ENCODE measurements at places on chromosomes 1 and 21.
A peak's percentile ranks its signal among the peaks of the same experiment; 100 is the strongest.

GRCh38 chr1:172054172-172054571, 212.9 kb downstream of the DNM3 start:
- no peak for DNase-seq

DNA sequence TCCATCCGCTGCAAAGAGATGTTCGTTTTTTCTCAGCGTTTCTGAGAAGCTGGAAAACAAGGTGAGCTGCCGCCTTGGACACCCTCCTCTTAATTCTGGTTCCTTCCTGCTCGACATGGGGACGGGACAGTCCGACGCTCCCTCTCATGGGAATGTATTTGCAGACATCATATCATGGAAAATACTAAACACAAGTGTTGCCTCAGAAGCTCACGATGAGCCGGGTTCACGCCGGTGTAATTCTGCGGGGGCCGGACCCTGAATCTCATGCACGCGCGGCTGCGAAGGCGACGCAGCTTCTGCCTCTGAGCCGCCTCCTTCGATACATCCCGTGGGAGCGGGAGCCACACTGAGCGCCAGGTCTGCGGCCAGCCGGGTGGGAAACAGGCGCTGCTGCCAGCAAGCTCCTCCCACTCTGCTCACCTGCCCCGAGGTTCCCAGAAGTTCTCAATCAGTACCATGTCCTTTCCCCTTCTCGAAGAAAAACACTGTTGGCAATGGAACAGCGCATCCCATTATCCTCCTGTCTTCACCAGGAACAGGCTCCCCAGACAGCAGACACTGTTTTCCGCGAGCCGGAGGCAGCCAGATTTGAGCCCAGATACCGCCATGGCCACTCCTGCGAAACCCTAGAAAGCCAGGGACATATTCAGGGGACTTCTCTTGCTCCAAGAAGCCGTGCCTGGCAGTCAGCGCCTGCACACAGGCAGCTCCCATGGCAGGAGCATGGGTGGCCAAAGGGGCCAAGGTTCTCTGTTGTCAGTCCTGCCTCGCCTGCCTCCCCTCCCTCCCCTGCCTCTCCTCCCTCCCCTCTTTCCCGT, 98.0 kb downstream of the WDR4 start:
- DNase-seq = no peak

DNA sequence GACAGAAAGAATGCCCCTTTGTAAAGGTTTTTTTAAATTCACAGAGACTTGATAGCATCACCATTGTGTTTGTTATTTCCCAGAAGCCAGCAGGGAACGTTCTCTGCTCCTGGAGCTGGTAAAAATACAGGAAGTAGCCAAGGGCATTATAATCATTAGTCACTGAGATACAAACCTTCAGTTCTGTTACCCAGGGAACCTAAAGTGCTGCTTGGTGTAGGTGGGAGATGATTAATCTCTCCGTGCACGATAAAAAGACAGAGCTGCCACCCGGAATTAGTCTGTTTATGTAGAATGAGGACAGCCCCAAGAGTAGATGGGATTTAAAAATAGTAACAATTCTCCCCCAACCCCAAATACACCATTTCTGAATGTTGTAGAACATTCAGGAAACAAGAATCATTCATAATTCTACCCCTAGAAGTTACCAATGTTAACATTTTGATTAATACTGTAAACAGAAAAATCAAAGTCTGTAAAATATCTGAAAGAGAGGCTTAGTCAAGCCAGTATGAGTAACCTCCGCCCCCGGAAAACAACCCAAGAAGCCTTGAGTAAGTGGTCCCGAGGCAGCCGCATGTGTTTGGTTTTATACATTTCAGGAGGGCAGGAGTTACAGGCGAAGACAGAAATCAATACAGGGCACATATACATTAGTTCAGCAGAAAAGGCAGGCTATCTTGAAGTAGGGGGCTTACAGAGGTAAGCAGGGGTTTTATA, 45.3 kb upstream of the CTBS start:
- peak; percentile 78 for DNase-seq

DNA sequence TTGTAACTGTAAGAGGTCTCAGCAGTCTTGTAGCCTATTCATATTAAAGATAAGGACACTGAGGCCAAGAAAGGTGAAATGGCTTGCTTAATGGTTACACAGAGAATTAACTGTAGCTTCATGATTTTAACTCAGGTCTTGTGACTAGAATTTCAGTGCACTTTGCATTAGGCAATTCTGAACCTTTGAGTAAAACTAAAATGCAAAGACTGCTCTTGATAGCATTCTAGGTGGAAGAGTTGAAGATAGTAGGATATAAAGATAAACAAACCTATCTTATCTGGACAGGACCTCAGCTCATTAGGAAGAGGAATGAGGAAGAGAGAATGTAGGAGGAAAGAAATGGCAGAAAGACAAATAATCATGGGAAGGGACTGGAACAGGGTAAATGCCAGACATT, 68.6 kb upstream of the RGL1 start:
- DNase-seq = no peak

DNA sequence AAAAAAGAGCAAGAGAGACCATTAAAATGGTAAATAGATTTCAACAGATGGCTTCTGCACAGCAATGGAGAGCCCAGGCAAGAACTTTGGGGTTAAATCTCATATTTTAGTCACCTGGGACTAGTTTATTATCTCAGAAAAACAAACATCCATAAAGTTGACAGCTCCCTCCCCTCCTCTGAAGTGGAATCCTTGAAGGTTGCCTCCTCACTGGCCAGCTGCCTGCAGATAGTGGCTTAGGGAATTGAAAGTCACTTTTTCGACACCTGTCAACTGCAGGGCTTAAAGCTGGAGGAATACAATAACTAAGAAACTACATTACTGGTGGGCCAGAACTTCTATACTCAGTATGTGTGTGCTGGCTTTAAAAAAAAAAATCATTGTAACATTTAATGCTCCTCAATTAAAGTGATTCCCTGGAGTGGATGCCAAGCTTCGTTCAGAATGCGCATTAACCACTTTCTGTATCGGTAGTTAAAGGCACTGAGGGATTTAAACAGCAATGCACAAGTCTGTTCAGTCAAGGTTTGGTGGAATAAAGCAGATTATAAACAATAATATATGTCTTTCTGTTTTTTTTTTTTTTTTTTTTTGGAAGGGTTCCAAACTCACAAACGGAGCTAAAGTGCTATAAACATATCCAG, 52.5 kb downstream of the LHX4 start:
- DNase-seq = no peak

DNA sequence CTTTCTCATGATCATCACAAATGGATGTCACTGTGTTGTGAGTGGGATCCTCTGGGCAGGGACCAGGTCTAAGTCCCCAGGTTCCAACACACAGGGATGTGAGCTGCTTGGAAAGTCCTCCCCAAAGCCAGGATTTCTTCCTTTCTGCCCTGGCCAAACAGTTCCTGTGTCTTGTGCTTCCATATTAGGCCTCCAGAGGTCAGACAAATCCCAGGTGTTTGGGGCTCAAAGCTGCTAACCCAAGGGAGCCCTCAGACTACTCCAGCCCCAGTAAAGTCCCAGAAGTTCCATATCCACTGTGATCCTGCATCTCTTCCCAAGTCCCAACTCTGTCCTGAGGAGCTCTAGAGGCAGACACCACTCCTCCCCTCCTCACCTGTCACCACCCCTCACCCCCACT, 27.7 kb upstream of the MAGOH start:
- peak; percentile 13 for DNase-seq

DNA sequence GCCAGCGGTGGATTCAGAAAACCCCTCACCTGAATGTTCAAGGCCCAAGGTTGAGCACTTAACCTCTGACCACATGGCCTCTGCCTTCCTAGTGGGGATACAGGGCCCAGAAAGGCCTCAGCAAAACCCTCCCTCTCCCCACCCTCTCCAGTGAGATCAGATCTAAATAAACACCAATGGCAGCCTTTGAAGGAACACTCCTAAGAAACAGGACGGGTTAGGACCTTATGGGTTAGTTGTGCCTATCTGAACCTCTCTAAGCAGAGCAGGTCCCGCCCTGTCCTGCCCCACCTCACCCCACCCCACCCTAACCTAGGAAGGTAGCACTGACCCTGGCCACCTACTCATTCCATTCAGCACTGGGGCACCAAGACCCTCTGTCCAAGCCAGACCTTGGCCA, 7.9 kb upstream of the GRHL3 start:
- DNase-seq = no peak

- DNase-seq = peak; percentile 76
These were observed 3.6 kb upstream of the ZMYM4 start for GRCh38 chr1:35264871-35265270.

DNA sequence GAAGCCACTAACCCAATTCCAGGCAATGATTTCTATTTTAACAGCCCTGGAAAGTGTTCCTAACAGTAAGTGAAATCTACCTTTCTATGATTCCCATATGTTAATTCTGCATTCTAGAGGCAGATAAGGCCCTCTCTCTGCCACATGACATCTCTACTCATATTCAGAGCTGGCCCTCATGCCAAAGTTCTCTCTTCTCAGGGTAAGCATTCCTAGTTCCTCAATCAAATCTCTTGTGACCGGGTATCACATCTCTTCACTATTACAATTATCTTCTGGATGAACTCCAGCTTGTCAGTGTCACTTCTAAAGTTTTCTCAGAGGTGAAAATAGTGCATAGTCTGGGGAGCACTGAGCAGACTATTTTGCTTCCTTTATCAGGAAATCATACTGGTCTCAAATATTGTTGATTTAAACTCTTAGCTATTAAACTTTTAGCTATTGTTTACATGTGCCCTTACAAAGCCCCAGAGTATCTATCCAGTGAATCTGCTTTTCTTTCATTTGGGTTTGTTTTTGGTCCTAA, 66.4 kb upstream of the TNFSF18 start:
- DNase-seq = no peak

GRCh38 chr1:231420299-231420958, 1.7 kb downstream of the EGLN1 start:
- peak; percentile 74 for DNase-seq
